ENCODE measurements at places on chromosomes 5 and 9.

GRCh38 chr5:152246401-152246800, 158.7 kb downstream of the NMUR2 start:
- no peak for DNase-seq

DNA sequence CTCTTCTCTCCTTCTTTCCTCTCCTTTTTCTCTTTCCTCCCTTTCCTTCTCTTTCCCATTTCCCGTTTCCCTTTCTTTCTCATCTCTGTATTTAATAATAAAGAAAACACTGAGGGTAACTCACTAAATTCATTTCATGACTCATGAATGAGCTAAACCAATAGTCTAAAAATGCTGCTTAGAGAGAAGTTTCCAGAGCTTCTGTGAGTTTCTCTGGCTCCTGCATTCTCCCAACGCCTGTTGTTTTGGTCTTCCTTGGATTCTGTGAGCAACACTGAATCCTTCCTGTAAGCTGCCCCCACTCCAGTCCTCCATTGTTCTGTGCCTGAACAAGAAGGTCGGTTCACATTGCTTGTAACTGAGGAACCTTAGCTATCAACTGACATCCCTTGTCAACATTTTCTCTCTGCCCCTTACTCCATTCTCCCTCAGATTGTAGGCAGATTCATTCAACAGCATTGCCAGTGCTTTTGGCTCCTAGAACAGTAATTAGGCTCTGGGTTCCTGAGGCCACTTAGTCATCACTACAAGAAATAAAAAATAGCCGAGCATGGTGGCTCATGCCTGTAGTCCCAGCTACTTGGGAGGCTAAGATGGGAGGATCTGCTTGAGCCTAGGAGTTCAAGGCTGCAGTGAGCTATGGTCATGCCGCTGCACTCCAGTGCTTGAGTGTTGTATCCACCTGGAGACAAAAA, 237.7 kb upstream of the KLF4 start:
- DNase-seq, result no peak

GRCh38 chr5:115850744-115851416, 9.1 kb downstream of the AP3S1 start:
- no peak for DNase-seq

DNA sequence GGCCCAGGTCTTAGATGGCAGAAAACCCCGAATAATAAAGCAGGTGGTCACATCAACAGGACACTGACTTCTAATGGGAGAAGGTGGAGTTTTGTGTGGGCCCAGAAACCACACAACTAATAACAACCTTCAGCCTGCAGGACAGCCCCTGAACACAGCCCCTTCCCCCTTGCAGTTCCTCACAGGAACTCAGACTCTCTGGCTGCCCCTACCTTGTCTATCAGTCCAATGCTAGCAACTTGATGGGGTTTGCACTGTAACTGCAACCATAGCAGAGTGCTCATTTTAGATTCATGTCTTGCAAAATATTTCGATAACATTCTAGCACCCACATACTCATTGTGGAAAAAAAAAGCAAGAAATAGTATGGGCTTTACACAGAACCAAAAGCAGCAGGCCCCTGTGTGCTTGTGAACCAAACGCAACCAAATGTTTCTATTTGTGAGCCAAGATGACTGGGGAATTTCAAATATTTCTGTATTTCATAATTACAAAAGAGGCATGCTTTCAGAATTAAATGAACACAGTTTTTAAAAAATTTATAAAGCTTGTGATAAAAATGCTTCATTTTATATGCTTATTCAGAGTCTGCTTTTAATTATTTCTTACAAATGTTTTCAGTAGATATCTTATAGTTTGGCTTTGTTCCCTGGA, 62.7 kb upstream of the PDE4D start:
- no peak for DNase-seq

GRCh38 chr9:97689401-97690180, 7.5 kb downstream of the XPA start:
- DNase-seq, result no peak

DNA sequence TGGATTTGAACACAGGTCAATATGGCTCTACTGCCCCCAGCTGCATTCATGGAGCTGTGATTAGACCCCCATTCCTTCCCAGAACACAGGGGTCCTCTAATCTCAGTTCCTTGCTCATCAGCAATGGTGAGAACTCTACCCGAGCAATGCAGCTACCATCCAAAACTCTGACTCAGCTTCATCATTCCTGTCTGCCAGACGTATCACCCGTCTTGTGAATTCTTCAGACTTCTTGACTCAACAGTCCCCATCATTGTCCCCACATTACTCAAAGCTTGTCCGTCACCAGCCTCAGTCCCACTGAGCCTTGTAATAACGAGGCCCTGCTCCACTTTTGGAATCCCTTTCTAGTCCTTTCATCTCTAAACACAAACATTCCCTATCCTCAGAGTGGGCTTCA, 36.3 kb upstream of the STX17 start:
- DNase-seq, result no peak

- no peak for DNase-seq
Measured at GRCh38 chr5:77776554-77777206, 541 bp upstream of the TBCA start.

DNA sequence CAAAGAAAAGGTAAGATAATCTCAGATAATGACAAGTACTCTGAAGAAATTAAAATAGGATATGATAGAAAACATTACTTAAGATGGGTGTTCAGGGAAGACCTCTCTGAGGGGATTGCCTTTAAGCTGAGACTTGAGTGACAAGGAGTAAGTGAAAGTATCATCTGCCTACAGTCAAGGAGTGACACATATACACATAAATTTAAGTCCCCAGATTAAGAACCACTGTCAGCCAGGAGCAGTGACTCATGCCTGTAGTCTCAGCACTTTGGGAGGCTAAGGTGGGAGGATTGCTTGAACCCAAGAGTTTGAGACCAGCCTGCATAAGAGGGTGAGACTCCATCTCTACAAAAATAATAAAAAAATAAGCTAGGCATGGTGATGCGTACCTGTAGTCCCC, 19.7 kb upstream of the ANKHD1 start:
- no peak for DNase-seq

DNA sequence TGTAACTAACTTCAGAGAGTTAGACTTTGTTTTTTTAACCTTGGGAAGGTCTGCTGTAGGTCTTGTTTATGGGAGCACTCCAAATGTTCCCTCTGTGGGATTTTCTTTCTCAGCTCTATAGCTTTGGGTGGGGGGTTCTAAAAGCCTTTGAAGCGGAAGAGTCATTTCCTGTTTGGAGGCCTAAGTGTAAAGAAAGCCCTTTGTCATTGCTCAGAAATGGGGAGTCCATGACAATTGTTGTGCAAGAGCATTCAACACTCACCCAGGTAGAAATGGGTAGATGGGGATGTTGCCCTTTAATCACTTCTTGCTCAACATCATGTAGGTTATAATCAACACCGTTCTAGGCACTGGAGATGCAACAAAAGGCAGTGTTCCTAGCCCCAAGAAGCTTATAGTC, 30.3 kb upstream of the MAST4 start:
- no peak for DNase-seq

DNA sequence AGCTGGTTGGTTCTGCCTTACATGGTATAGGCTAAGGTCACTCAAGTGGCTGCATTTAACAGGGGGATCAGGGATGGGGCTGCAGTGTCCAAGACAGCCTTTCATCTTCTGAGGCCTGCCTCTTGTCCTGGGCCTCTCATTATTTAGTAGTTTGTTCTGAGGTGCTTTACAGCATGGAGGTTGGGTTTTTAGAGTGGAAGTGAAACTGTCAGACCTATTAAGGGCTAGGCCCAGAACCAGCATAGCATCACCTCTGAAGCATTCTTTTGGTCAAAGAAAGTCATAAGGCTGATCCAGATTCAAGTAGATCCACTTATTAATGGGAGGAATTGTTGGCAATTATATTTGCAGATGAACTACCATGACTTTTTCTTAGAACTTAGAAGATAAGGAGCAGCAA, 146.0 kb upstream of the NMUR2 start:
- DNase-seq, result no peak

DNA sequence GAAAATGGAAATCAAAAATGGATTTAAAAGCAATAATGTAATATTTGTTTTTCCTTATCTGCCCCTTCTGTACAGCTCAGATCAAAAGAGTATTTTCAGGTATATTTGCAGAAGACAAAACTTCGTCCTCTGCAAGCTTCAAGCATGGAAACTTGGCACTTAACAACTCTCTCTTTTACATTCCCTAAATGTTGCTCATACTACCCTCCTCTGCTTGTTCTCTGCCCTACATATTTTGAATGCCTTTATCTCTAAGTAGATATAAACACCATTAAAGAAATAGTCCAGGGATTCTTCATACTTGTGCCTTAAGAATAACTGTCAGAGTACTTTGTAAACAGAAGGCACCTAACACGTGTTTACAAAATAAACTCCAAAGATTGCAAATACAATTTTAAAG, 19.2 kb upstream of the SMC2 start:
- no peak for DNase-seq

- no peak for DNase-seq
Measured at GRCh38 chr9:34599546-34599945, 10.0 kb upstream of the CNTFR start.

DNA sequence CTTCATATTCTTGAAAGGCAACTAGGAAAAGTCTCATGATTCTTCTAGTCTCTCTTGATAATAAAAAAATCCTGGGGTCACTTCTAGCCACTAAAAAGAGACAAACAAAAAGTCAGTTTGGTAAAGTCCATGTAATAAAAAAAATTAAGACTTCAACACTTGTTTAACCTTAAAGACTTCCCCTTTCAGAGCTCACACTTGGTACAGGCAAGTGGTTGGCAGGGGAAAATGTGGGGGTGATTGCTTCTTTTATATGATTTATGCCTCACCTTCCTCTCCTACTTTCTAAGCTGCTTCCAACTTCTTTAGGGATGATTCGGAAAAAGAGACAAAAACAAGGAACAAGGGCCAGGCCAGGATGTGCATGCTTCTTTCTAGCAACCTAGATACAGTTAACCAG, 5.1 kb upstream of the ERCC6L2 start:
- DNase-seq, result no peak

DNA sequence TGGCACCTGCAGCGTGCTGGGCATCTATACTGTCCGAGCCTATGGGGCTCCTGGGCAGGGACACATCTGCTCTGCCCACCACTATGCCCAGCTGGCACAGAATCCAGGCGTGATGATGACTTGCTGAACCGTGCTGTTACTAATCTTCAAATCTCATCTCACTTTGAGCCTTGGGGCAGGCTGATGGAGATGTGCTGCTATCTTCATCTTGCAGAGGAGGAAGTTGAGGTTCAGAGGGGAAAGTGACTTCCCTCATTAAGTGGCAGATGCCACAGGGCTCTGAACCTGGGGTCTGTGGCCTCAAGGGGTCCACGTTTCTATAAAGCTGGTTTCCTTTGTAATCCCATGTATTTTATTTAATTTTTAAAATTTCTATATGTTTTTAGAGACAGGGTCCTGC, 4.7 kb downstream of the SLC2A6 start:
- no peak for DNase-seq

- no peak for DNase-seq
Measured at GRCh38 chr5:53490747-53491146, 10.3 kb downstream of the FST start.

DNA sequence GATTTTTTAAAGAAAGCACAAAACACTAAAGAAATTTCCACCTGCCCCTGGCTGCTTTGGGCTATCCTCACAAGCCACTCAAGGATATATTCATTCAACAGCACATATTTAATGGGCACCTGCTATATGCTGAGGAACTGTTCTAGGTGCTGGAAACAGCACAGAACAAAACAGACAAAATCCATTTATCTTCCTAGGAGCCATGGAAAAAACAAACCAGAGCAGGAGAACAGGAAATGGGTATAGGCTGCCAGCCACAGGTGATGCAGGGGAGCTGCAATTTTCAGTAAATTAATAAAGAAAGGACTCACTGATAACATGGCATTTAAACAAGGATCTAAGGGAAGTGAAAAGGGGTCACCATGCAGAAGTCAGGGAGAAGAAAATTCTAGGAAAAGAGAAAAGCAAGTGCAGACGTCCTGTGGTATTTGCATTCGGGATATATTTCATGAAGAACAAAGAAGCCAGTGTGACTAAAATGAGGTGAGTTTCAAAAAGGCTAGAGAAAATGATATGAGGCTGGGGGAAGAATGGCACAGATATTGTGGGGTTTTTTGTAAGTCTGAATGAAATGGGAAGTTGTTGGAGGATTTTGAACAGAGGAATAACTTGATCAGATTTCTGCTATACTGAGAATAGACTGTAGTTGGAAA, 152.2 kb downstream of the ADAMTSL1 start:
- no peak for DNase-seq

DNA sequence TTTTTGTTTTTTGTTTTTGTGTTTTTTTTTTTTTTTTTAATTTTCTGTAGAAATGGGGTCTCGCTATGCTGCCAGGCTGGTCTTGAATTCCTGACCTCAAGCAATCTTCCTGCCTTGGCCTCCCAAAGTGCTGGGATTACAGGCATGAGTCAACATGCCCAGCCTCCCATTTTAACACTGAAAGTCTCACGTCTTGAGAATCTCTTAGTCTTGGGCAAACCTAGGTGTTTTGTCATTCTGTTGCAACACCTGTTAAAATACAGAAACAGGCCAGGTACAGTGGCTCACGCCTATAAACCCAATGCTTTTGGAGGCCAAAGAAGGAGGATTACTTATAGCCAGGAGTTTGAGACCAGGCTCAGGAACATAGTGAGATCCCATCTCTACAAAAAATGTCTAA, 599.0 kb downstream of the TLR4 start:
- no peak for DNase-seq

GRCh38 chr5:39238366-39239105, 19.2 kb upstream of the FYB1 start:
- no peak for DNase-seq

DNA sequence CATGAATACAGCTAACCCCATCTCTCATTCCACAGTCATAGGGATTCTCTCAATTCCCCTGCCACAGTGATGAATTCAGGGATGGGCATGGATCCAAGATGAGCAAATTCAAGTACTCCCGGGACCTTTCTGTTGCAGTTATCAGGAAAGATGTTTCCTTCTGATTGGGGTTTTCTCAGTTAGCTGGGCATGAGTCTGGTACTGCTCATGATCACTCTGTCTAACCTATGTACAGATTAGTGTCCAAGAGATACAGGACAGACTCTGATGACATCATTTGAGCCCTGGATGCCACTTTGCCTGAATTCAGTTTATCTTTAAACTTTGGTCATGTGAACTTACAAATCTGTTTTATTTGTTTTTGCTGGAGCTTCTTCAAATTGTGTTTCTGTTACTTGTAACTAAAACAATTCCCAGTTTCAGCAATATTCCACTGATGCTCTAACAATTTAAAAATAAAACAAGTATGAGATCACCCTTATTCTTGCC, 257.7 kb upstream of the KLF9 start:
- no peak for DNase-seq

GRCh38 chr5:156232251-156232869, 94.6 kb upstream of the SGCD start:
- DNase-seq, result no peak

GRCh38 chr5:96829297-96829696, 21.6 kb upstream of the ERAP1 start:
- no peak for DNase-seq

- DNase-seq, result no peak
Measured at GRCh38 chr9:131187957-131188356, 62.6 kb downstream of the NUP214 start.

DNA sequence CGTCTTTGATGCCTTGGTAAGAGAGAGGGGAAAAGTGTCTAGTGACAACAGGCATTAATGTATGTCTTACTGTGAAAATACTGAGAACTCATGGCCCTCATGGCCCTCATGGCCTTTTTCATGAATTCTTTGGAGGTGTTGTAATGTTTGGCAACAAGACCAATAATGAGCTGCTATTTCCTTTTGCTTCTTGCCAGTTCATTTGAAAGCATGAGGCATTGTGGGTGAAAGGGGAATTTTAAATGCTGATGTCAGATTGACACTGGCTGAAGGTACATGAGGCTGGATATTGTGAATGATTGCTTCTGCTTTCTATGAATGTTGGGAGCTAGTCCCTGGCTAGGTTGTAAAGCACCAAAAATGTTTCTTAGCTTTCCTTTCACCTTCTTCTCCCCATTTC, 79.2 kb downstream of the DOCK2 start:
- DNase-seq, result no peak

Measured in sigmoid colon (tissue), 7 donors.